ENCODE measurements at places on chromosomes 4 and X. TPM values are rescaled to one million over a fixed set of nuclear protein-coding genes. Genes with fewer than 3 reads are reported as not detected.

GRCh38 chrX:340121-340520, 21.5 kb upstream of the GTPBP6 start:
- no peak overlapping the region for H3K27ac ChIP-seq
- peaks cover 43% of the 10 kb centered on the region for H3K36me3 ChIP-seq
- H3K4me1 ChIP-seq: peaks cover 2% of the 10 kb centered on the region
- H3K27me3 ChIP-seq: no peaks in the 10 kb centered on the region
- no peak for DNase-seq

DNA sequence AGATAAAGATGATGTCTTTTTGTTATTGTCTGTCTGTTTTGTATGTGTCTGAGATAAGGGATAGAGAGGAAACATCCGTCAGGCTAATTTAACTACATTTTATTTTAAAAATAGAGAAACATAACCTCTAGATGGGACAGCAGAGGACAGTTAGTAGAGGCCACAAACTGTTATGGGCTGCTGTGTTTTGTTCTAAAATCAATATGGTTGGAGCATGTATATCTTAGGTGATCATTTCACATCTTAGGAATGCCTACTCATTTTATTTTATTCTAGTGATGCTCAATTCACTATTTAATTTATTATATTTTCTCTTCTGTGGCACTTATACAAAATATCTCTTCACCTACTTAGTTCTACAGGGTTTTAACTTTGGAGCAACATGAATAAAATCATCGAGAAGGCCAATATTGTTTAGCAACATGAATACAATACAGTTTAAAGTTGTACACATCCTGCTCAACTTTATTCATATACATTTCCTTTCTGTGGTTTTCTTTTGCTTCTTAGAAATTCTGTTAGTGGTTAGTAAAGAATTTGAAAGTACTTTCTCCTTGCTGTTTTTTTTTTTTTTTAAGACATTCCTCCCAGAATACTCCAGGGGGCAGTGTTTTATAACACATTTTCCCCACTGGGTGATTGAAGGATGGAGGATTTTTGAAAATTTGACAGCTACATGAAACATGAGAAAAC, 392.9 kb downstream of the UNC5C start:
- H3K27me3 ChIP-seq: peaks cover 8% of the 10 kb centered on the region
- DNase-seq: no peak
- no peak overlapping the region for H3K27ac ChIP-seq
- peaks cover 21% of the 10 kb centered on the region for H3K4me1 ChIP-seq
- H3K4me3 ChIP-seq: no peak overlapping the region
- H3K36me3 ChIP-seq: no peaks in the 10 kb centered on the region

DNA sequence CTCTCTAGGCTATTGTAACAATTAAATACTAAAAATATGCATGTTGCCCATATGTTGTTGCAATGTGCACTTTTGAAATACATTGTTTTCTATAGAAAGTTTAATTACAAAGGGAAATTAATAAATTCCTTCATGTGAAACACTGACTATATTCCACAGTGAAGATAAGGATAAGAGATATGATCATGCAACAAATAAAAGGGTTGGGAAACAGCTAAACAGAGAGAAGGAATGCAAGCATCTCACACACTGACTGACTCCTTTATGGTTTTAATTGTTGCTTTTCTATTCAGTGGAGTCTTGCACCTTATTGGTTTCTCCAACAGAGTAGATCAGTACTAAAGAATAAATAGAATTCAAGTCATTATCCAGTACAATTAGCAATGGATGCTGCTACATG, 37.8 kb downstream of the ELOVL6 start:
- no peak overlapping the region for H3K4me3 ChIP-seq
- H3K27me3 ChIP-seq: no peaks in the 10 kb centered on the region
- H3K27ac ChIP-seq: no peak overlapping the region
- peaks cover 6% of the 10 kb centered on the region for H3K36me3 ChIP-seq
- peaks cover 5% of the 10 kb centered on the region for H3K4me1 ChIP-seq
- no peak for DNase-seq

DNA sequence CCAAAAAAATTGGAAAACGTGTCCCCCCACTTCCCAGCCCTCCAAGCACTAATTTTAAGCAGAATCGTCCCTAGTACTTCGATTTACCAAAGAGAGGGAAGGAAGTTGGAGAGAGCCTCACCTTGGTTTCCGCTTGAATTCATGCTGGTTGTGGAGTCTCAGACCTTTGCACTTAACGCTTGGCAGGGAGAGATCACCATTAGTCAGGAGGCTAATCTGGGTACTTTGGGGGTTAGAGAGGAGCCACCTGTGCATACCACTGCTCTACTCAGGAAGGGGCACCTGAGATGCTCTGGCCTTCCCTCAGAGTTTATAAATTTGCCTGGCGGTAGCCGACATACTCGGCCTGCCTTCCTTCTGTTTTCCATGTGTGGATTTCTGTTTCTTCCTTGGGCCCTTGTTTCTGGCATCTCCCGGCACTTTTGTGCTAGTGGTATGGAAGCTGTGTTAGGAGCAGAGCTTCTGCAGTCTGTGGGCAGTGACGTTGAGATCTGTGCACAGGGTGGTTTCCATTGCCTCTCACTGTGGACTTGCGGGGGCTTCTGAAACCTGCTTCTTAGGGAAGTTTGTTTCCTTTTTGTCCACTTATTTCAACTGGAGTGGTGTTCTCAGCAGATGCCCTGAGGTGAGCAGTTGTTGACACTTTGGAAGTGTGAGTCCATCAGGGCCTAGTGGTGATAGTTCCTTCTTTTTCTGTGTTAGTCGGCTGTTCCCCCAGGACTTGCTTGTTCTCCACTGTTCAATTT, 104.2 kb downstream of the TMEM131L start:
- DNase-seq: no peak
- H3K4me1 ChIP-seq: peaks cover 9% of the 10 kb centered on the region
- H3K36me3 ChIP-seq: peaks cover 5% of the 10 kb centered on the region
- H3K27me3 ChIP-seq: no peaks in the 10 kb centered on the region
- H3K27ac ChIP-seq: peak overlapping the region; percentile 74
- no peak overlapping the region for H3K4me3 ChIP-seq

- DNase-seq: no peak
- H3K4me1 ChIP-seq: peaks cover 18% of the 10 kb centered on the region
- peaks cover 6% of the 10 kb centered on the region for H3K36me3 ChIP-seq
- no peak overlapping the region for H3K4me3 ChIP-seq
- H3K27ac ChIP-seq: no peak overlapping the region
- H3K27me3 ChIP-seq: no peaks in the 10 kb centered on the region
These were observed 18.5 kb downstream of the CLGN start for GRCh38 chr4:140408974-140409373.

GRCh38 chrX:8323356-8323755, 141.3 kb upstream of the VCX3B start:
- H3K27me3 ChIP-seq: no peaks in the 10 kb centered on the region
- peaks cover 3% of the 10 kb centered on the region for H3K36me3 ChIP-seq
- H3K27ac ChIP-seq: no peak overlapping the region
- DNase-seq: peak; percentile 32

GRCh38 chr4:7872264-7872771, 67.3 kb downstream of the AFAP1 start:
- H3K36me3 ChIP-seq: peaks cover 52% of the 10 kb centered on the region
- no peaks in the 10 kb centered on the region for H3K27me3 ChIP-seq
- H3K4me3 ChIP-seq: no peak overlapping the region
- no peak overlapping the region for H3K27ac ChIP-seq
- H3K4me1 ChIP-seq: peaks cover 29% of the 10 kb centered on the region
- no peak for DNase-seq

DNA sequence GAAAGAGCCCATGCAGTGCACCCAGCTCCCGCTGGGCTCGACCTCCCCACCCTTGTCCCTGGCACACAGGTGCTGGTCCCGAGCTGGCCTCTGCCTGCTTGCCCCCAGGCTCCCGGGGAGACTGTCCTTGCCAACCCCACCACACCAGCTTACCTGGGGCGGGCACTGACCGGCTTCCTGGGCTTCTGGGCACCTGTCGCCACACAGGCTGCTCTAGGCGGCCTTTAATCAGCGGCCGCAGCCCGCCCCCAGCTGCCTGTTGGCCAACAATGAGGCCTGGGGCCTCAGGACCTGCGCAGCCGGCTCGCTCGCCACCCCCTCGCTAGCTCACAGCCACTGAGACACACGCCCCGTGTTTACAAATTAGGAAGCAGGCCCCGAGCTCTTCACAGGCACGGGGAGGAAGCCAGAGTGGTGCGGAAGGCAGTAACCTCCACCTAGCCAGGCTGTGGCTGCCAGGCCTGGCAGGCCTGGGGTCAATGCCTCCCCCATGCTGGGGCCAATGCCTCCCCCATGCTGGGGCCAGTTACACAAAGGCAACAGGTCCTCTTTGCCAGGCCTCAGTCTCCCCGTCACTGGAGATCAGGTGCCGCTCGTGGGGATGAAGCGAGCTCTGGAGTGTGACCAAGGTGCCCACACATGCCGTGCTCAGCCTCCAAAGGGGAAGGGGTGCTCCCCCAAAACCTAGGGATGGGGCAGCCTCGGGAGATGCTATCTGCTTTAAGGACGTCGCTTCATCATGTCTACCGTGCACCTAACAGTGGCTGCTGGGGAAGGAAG, at the start of gene TREX2:
Gene TREX2 (minus strand): TSS at position 201 of the 780 bp plus-strand sequence. CDS start 626 bp downstream, outside the sequence.
- H3K4me1 ChIP-seq: no peaks in the 10 kb centered on the region
- H3K27me3 ChIP-seq: no peaks in the 10 kb centered on the region
- H3K4me3 ChIP-seq: no peak within 1 kb of the TSS
- peaks cover 1% of the 10 kb centered on the region for H3K36me3 ChIP-seq

DNA sequence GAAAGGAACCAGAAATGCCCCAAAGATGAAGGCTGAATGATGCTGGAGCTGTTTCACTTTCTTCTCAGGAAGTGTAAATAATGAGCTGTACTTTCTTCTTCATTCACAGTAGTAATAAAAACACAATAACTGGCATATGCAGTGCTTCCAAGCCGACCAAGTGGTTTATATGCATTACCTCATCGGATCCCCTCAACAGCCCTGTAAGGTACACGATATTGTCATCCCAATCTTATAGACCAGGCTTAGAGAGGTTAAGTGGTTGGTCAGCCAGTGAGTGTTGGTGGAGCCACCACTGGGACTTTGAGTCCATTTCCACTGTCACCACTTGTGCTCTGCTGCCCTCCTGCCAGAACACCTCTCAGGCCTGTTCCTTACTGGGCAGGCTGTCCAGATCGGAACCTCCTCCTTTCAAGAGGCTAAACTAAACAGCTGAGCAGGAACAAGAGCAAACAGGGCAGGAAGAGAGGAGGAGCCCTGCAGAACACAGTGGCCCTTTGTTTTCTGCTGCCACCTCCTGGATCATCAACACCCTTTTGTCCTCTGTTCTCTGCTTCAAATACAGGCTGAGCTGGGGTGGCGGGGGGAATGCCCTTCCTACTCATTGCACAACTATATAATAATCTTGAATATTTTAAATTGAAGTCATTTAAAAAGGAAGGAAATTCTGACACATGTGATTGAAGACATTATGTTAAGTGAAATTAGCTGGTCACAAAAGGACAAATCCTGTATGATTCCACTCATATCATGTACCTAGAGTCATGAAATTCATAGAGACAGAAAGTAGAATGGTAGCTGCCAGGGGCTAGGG, 112.5 kb upstream of the ATP6AP2 start:
- DNase-seq: peak; percentile 16
- H3K27me3 ChIP-seq: peaks cover 23% of the 10 kb centered on the region
- no peak overlapping the region for H3K4me3 ChIP-seq
- H3K4me1 ChIP-seq: peaks cover 22% of the 10 kb centered on the region
- H3K27ac ChIP-seq: no peak overlapping the region

- H3K27me3 ChIP-seq: peaks cover 4% of the 10 kb centered on the region
- no peaks in the 10 kb centered on the region for H3K36me3 ChIP-seq
- no peak overlapping the region for H3K4me3 ChIP-seq
These were observed 85.3 kb upstream of the LIMCH1 start for GRCh38 chr4:41452484-41453225.

GRCh38 chr4:13920901-13921300, 293.4 kb upstream of the BOD1L1 start:
- peaks cover 14% of the 10 kb centered on the region for H3K4me1 ChIP-seq
- no peaks in the 10 kb centered on the region for H3K36me3 ChIP-seq
- H3K4me3 ChIP-seq: no peak overlapping the region
- H3K27ac ChIP-seq: no peak overlapping the region

- peaks cover 23% of the 10 kb centered on the region for H3K4me1 ChIP-seq
- H3K4me3 ChIP-seq: peak within 1 kb of the TSS; percentile 89
- DNase-seq: peak; percentile 100
These were observed at the start of gene DCUN1D4 for GRCh38 chr4:51842554-51843308. Gene DCUN1D4, plus strand, starts transcription at chr4:51843153. Its CDS starts 90 bp downstream, at chr4:51843243.

GRCh38 chrX:153511784-153512500, 5.5 kb upstream of the ATP2B3 start:
- H3K36me3 ChIP-seq: no peaks in the 10 kb centered on the region
- 0 out of 2 replicates have a peak, but pooled peaks cover 2% of the 10 kb centered on the region for H3K4me1 ChIP-seq
- H3K27ac ChIP-seq: no peak overlapping the region
- no peak for DNase-seq
- peaks cover 15% of the 10 kb centered on the region for H3K27me3 ChIP-seq

DNA sequence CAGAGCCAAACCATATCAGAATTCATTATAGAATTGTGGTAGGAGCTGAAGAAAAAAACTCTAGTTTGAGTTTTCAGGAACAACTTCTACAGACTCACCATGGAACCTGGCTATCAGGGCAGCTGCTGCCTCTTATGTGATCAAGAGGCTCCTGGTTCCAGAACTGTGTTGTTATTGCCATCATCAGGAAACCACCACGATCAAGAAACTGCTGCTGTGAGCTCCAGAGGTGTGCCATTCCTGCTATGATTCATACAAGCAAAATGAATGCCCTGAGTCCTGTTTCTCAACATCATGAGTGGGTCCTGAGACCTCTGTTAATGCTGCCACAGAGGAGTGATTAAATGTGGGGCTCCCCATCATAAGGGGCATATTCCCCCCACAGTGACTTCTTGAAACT, 43.7 kb downstream of the TASL start:
- no peaks in the 10 kb centered on the region for H3K27me3 ChIP-seq
- no peak overlapping the region for H3K27ac ChIP-seq
- no peak for DNase-seq
- H3K4me3 ChIP-seq: no peak overlapping the region
- no peaks in the 10 kb centered on the region for H3K36me3 ChIP-seq
- H3K4me1 ChIP-seq: no peaks in the 10 kb centered on the region

GRCh38 chr4:24933684-24934275, 20.9 kb upstream of the CCDC149 start:
- H3K4me3 ChIP-seq: no peak overlapping the region
- no peak for DNase-seq
- H3K36me3 ChIP-seq: peaks cover 47% of the 10 kb centered on the region
- H3K27ac ChIP-seq: no peak overlapping the region
- H3K27me3 ChIP-seq: peaks cover 18% of the 10 kb centered on the region

DNA sequence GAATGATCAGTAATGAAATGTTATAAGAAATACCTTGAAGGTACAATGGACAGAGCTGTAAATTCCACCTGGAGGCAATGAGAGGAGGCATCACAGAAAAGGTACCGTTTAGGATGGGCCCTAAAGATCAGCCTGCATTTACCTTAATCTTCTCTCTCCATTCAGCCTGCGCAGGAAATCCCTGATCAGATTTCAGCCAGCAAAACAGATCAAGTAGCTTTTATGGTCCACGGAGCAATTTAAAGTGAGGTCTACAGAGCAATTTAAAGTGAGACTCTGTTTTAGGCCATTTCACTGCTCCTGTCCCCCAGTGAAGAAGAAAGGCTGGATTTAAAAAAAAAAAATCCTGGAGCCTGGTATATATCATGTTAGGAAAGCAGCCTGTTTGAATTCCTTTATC, 195.1 kb upstream of the VCX start:
- peaks cover 25% of the 10 kb centered on the region for H3K4me1 ChIP-seq
- DNase-seq: no peak
- H3K27me3 ChIP-seq: no peaks in the 10 kb centered on the region
- no peaks in the 10 kb centered on the region for H3K36me3 ChIP-seq

The EPHA5 gene
- 0.09 TPM for total RNA-seq

The VSIG4 gene
- total RNA-seq: 0.25 TPM

The TRAPPC11 gene
- total RNA-seq: 35.9 TPM

The SPP1 gene
- 56.6 TPM for total RNA-seq

The PRRG3 gene
- 5.1 TPM for total RNA-seq

Measured in WTC11 (cell line).